Fibroblast of villous mesenchyme (primary cell): ENCODE measurements at places on chromosomes 7 and 10.

- no peak for DNase-seq
These were observed 53.5 kb downstream of the VOPP1 start for GRCh38 chr7:55518836-55519235.

DNA sequence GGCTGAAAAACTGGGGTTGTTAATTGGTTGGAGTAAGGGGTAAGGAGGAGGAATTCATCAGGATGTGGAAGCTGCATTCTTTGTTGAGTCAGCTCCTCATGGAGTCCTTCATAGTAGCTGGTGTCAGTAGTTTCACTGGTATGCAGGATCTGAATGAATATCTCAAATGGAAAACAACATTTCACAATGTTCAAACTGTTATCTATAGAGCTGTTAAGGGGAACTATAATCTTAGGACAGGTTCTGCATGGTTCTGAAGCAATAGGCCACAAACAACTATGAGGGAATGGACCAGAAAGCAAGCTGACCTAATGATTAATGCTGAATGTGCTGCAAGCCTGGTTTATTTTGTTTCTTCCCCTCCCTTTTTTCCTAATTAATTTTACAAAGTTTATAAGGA is 225.8 kb downstream of the IPMK start:
- DNase-seq = peak; percentile 25

DNA sequence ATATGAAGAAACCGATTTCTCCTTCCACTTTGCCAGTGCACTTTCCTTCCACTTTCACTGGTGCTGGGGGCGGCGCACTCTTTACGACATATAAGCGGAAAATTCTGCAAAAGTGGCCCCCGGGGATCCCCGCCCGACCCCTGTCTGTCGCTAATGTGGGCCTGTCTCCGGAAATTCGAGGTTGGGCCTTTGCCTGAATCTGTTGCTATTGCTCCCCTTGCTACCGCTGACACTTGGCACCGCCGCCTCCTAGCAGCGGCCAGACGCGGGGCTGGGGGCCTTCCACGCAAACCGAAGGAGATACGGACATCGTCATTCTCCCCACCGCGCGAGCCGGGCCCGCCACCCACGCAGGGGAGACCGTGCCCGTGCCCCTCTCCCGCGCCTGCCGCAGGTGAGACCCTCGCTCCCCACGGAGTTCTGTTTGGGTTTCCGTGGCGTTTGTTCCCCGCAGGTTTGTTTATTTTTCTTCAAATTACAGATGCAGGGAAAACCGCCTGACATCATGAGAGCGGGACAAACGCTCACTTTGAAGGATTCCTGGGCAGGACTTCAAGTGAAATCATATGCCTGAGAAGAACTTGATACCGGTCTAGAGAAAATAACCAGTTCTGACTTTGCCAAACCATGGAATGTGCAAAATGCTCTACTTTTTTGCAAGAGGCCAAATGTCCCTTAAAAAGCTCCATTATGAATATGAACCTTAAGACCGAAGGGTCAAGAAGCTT is 5.0 kb downstream of the TWIST1 start:
- peak; percentile 60 for DNase-seq

DNA sequence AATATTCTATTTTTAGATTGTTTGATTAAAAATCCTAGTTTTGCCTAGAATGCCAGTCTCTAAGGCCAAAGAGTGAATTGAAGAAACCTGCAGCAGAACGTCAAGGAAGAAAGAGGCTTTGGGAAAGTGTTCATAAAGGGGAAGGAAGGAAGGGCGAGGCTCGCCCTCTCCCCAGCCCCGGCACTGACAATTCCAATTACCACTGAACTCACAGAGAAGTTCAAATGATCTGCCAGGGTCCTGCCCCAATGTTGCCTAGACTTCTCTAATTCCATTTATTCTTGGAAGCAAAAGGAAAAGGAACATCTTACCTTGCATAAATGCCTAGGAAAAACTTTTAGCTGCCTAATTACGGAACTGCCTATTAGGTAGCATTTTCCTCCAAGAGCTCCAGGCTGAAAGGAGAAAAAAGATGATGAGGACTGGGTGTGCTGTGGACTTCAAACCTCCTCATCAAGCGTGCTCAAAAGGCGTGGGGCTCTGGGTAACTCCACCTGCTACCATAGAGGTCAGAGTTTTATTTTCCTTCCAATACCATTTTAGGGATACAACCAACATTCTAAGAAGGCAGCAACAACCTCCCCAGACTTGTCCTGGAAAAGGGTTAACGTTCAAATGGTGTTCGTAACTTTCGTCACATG is 134.5 kb downstream of the PKD1L1 start:
- no peak for DNase-seq

GRCh38 chr10:113035732-113036312 is 85.8 kb downstream of the TCF7L2 start:
- DNase-seq = no peak

GRCh38 chr10:92567952-92568600 is 5.8 kb downstream of the IDE start:
- DNase-seq = peak; percentile 29

GRCh38 chr7:36943591-36944435 is 219.5 kb upstream of the AOAH start:
- DNase-seq = no peak

DNA sequence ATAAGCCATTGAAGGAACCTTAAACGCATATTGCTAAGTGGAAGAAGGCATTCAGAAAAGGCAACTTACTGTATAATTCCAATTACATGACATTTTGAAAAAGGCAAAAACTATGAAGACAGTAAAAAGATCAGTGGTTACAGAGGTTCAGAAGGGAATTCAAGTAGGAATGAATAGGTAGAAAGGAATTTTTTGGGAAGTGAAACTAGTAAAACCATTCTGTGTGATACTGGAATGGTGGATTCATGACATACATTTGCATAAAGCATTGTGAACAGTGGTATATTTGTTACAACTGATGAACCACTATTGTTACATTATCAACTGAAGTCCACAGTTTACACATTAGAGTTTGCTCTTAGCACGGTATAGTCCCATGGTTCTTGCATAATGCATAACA is 114.2 kb upstream of the GPR22 start:
- DNase-seq = peak; percentile 4

DNA sequence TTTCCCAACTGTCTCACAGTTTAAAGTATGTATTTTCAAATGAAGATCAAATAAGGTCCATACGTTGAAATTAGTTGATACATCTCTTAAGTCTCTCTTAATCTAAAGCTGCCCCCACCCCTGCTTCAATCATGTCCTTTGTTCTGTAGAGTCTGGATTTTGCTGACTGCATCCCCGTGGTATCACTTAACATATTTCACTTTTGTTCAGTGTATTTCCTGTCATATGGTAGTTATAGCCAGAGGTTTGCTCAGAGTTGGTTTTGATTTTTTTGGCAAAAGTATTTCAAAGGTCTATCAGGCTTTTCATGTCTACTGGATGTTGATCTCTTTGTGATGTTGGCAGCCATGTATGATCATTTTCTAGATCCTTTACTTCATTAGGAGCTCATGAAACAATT is 54.4 kb upstream of the ARID5B start:
- DNase-seq = no peak

- DNase-seq = no peak
These were observed 286.9 kb upstream of the MGMT start for GRCh38 chr10:129179972-129180678.

- DNase-seq = no peak
These were observed 72.2 kb upstream of the PALS2 start for GRCh38 chr7:24501009-24501408.

- DNase-seq = no peak
These were observed 29.3 kb upstream of the CROT start for GRCh38 chr7:87316097-87316700.

- no peak for DNase-seq
These were observed 92.4 kb upstream of the SGCE start for GRCh38 chr7:94748376-94748775.

DNA sequence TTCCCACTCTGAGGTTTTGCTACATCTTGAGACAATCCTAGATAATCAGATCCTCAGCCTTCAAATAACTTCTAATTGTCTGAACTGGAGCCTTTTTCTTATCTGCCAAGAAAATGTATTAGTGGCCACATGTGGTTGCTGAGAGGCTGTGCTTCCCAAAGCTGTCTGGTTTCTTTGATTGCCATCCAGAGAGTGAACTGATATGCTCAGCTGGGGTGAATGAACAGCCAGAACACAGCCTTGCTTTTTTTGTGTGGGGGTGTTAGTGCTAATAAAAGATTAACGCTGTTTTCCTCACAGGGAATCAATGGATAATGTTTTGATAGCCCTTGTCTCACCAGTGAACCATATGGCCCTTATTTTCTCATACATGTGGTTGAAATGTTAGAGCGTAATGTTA is 66.9 kb downstream of the BBS9 start:
- DNase-seq = no peak

GRCh38 chr10:89869592-89870156 is 168.3 kb downstream of the KIF20B start:
- no peak for DNase-seq

- no peak for DNase-seq
These were observed 186.2 kb downstream of the BICC1 start for GRCh38 chr10:58698777-58699356.

DNA sequence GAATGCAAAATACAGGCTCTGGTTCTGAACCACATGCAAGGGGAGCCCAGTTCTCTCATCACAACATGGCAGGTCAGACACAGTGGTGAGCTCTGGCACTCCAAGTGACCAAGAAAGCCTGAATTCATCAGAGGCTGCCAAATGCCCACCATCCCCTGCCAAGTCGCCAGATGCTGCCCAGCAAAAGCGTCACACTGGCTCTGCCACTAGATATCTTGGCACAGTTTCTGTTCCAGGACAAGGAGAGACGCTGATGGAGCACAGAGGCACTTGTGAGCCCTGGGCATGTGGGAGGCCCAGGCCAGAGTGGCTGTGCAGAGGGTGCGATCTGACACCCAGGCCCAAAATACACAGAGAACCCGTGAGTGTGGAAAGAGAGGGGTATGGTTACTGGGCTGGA is 57.8 kb downstream of the GAD2 start:
- DNase-seq = no peak

- no peak for DNase-seq
These were observed 12.4 kb upstream of the SEMA3A start for GRCh38 chr7:84207025-84207424.

DNA sequence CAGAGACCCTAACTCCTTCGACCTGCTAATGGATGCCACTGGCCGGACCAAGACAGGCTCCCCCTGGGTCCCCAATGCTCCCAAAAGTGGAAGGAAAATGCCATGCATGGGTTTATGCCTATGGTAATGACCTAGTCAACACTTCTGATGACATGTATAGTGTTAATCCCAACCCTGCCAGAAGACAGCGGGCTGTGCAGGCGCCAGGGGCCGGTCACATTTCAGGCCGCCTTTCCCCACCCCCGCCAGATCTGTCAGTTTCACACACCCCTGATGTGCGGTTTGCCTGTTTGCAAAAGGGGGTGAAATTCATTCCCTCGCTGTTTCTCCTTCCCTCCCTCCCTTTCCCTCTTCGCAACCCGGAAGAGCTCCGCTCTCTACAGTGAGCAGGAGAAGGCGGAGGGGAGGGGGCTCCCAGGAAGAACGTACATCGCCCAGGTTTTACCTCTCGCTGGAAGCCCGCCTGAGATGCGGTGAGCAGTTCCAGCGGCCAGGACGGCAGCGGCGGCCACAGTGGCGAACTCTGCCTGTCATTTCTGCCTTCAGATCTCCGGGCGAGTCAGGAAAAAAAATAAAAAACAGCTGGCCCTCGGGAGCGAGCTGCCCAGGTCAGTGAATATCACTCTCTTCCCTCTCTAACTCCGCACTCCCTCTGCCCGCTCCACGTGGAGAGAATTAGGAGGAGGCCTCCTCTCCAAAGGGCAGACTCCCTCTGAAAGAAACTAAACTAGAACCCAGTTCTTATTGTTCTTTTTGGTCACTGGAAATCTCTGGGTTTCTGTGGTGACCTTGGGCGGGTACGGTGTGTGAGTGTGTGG is 9.4 kb upstream of the GATA3 start:
- DNase-seq = no peak

DNA sequence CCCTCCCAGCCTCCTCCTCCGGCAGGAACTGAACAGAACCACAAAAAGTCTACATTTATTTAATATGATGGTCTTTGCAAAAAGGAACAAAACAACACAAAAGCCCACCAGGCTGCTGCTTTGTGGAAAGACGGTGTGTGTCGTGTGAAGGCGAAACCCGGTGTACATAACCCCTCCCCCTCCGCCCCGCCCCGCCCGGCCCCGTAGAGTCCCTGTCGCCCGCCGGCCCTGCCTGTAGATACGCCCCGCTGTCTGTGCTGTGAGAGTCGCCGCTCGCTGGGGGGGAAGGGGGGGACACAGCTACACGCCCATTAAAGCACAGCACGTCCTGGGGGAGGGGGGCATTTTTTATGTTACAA is 83.3 kb downstream of the PAX2 start:
- DNase-seq = no peak

- DNase-seq = no peak
These were observed 20.8 kb upstream of the MKI67 start for GRCh38 chr10:128147064-128147463.

GRCh38 chr10:14543046-14543903 is 212.6 kb upstream of the FRMD4A start:
- DNase-seq = peak; percentile 37

DNA sequence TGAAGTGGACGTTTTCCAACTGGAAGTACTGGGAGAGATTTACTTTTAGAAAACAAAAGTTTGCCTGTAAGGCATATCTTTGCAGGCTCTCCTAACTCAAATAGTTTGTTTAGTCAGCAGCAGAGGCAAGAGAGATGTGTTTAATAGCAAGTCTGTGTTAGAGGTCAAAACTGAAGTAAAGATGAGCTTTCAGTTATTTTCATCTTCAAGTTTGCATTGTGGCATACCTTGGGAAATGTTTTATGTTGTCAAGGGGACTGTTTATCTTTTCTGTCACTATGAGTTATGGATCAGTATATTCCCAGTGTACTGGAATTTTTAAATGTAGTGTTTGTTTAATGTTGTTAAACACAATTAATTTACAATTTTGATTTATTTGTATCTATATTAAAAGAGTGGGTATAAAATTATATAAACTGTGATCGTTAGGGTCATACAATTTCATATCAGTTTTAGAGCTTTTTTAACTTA is 169.7 kb upstream of the PPP1R3A start:
- DNase-seq = no peak

DNA sequence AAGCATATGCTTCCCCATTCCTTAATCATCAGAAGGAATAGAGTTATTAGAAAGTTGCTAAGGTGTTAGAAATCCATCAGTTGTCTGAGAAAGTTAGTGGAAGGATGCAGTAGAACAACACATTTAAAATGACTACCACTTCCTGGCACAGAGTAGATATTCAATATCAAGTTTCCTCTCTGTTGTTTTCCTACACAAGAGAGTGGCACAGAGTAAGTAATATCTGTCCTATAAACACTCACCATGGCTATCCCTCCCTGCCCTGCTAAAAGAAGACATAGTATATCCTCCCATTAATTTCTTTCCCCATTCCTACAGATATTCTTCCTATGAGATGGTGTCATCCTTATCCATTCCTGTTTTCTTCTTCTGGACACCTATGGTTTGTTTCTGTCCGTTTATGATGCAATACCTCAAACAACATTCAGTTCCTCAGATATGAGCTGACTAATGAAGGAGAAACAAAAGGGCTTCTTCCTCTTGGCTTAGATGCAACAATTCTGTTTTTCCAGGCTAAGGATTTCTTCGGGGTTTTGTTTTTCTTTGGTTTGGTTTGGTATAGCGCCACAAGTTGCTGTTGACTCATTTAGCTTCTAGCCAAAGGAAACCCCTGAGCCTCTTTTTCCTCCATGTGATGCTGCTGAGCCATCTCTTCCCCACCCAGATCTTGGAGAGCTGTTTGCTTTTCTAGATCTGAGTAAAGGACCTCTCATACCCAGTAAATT is 32.9 kb upstream of the BPGM start:
- DNase-seq = peak; percentile 86

- no peak for DNase-seq
These were observed 78.8 kb downstream of the CELF2 start for GRCh38 chr10:11096422-11096821.

GRCh38 chr7:73539709-73540108 is 17.6 kb upstream of the BAZ1B start:
- no peak for DNase-seq
